Liver (tissue), 10 donors: ENCODE measurements at places on chromosomes 13 and 19.

DNA sequence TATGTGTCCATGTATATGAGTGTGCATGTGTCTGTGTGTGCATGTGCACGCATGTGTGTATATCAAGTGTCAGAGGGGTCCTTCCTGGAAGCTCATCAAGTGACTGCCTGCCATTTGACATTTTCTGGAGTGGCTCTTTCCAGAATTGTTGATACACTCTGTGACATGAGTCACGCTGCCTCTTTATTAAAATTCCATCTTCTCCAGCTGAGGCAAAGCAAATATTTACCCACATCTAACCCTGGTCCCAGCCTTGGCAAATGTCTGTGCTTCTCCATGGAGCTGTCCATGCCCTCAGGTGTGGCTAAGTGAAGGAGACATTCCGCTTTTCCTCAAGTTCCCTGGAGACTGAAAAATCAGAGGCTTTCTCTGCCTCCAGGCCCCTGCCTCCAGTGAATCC lies 88.2 kb upstream of the MBNL2 start:
- no peaks in the 10 kb centered on the region for H3K36me3 ChIP-seq
- no peak for DNase-seq
- no peak overlapping the region for H3K27ac ChIP-seq
- no peak overlapping the region for H3K4me3 ChIP-seq

GRCh38 chr13:41199526-41199925 lies 5.2 kb upstream of the KBTBD7 start:
- no peaks in the 10 kb centered on the region for H3K4me1 ChIP-seq
- H3K27ac ChIP-seq, result no peak overlapping the region
- DNase-seq, result no peak

GRCh38 chr13:72500851-72501250 lies 226.6 kb downstream of the MZT1 start:
- H3K36me3 ChIP-seq, result no peaks in the 10 kb centered on the region
- H3K4me3 ChIP-seq, result no peak overlapping the region
- no peaks in the 10 kb centered on the region for H3K27me3 ChIP-seq
- no peak for DNase-seq
- H3K4me1 ChIP-seq, result no peaks in the 10 kb centered on the region

GRCh38 chr13:41706152-41706551 lies 248.8 kb downstream of the RGCC start:
- no peak overlapping the region for H3K27ac ChIP-seq
- H3K36me3 ChIP-seq, result no peaks in the 10 kb centered on the region
- no peak for DNase-seq
- peaks cover 2% of the 10 kb centered on the region for H3K4me1 ChIP-seq

DNA sequence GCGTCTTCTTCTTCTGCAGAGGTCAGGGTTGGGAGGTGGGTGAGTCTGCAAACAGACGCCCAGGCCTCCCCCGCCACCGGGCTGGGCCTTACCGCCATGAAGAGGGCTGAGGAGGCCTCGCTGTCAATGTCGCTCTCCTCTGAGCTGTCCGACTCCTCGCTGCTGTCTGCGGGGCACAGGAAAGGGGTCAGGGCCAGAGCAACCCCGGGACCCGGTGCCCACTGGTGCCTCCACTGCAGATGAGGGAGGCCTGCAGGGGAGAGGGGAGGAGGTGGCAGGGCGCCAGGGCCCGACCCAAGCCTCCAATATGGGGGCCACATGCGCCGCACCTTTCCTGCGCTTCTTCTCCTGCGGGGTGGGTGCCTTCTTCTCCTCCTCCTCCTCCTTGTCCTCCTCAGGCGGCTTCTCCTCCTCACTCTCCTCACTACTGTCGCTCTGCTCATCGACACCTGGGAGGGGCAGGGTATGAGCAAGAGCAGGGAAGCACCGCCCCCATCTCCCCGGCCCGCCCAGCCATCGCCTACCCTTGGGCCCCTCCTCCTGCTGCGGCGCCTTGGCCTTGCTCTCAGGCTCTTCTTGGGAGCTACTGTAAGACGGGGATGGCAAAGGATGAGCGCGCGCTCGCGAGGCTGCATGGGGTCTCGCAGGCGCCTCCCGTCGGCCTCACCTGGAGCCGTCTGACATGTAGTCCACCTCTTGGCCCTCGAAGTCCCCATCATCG lies 5.5 kb upstream of the PSPN start:
- DNase-seq, result no peak
- H3K4me3 ChIP-seq, result no peak overlapping the region
- peaks cover 20% of the 10 kb centered on the region for H3K36me3 ChIP-seq
- H3K4me1 ChIP-seq, result no peaks in the 10 kb centered on the region
- no peaks in the 10 kb centered on the region for H3K27me3 ChIP-seq

GRCh38 chr13:112964971-112965492 lies 4.0 kb upstream of the MCF2L start:
- H3K4me3 ChIP-seq, result no peak overlapping the region
- H3K4me1 ChIP-seq, result no peaks in the 10 kb centered on the region

- no peaks in the 10 kb centered on the region for H3K27me3 ChIP-seq
- no peak for DNase-seq
- H3K4me3 ChIP-seq, result no peak overlapping the region
These were observed 143.9 kb upstream of the ZNF536 start for GRCh38 chr19:30228113-30228834.

- H3K36me3 ChIP-seq, result no peaks in the 10 kb centered on the region
- no peak for DNase-seq
- no peak overlapping the region for H3K27ac ChIP-seq
- H3K4me1 ChIP-seq, result no peaks in the 10 kb centered on the region
These were observed 51.0 kb downstream of the ZNF146 start for GRCh38 chr19:36265856-36266374.

GRCh38 chr19:17751103-17751911 lies at the start of gene FCHO1:
TSS of gene FCHO1 (plus strand) at chr19:17751477. CDS start at chr19:17755165, 3,688 bp downstream.
- H3K4me1 ChIP-seq, result peaks cover 4% of the 10 kb centered on the region
- no peaks in the 10 kb centered on the region for H3K27me3 ChIP-seq
- no peaks in the 10 kb centered on the region for H3K36me3 ChIP-seq

DNA sequence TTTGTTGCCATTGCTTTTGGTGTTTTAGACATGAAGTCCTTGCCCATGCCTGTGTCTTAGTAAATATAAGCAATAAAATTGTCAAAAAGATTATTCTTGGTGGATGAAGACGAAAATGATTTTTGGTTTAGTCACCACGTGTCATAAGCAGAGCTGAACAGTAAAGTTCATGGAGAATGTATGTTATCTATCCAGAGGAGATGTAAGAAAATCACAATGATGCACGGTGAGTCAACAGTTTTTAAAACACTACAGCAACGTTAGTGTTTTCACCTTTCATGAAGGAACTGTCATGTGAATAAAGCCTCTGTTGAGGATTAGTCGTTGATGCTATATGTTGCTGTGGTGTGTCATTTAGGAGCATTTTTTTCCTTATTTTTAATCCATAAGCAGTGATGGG lies 137.6 kb downstream of the GPC6 start:
- DNase-seq, result no peak
- no peak overlapping the region for H3K27ac ChIP-seq
- H3K4me3 ChIP-seq, result no peak overlapping the region
- H3K4me1 ChIP-seq, result peaks cover 12% of the 10 kb centered on the region

DNA sequence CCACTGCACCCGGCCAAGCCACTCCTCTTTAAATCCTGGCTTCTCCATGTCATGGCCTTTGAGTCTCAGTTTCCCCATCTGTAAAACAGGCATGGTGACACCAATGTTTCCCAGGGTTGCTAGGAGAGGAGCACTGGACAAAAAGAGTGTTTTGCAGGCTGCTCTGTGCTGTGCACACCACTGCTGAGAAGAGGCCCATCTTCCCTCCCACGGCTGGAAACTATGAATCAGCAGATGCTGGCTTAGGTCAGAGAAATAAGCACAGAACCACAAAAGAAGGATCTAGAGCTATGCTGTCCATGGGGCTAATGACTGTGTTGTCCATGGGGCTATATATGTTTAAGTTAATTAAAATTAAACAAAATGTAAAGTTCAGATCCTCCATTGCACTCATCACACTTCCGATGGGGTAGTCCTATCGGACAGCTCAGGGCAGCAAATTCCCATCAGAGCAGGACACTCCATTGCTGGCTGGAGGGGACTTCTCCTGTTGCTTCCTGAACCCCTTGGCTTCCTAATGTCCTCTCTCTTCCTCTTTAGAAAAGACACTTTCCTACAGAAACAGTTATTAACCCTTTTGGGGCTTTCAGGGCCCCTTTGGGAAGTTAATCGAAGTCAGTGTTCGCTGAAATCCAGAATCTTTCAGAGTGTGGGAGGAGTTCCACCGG lies 37.1 kb downstream of the TSHZ3 start:
- no peak for DNase-seq
- H3K36me3 ChIP-seq, result no peaks in the 10 kb centered on the region
- H3K27me3 ChIP-seq, result no peaks in the 10 kb centered on the region
- no peak overlapping the region for H3K27ac ChIP-seq
- H3K4me1 ChIP-seq, result peaks cover under 1% of the 10 kb centered on the region
- H3K4me3 ChIP-seq, result no peak overlapping the region

DNA sequence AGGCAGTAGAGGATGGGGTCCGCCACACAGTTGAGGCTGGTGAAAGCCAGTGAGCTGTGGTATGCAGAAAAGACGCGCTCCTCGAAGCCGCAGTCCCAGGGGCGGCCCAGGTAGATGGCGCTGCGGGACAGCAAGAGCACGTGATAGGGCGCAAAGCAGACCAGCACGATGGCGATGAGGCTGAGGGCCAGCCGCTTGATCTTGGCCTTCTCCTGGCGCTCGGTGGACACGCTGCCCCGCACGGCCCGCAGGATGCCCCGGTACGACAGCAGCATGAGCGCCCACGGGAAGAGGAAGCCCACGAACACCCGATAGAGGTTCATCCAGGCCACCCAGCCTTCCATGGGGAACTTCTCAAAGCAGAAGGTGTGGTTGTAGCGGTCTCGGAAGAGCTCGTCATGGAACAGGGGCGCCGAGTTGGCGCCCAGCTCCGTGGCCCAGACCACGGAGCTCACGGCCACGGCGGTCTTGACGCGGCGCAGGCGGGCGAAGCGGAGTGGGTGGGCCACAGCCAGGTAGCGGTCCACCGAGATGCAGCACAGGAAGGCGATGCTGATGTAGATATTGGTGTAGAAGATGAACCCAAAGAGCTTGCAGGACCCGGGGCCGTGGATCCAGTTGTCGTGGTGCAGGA lies 6.5 kb upstream of the OPA3 start:
- no peaks in the 10 kb centered on the region for H3K27me3 ChIP-seq
- H3K36me3 ChIP-seq, result no peaks in the 10 kb centered on the region
- DNase-seq, result no peak
- H3K4me1 ChIP-seq, result no peaks in the 10 kb centered on the region
- no peak overlapping the region for H3K27ac ChIP-seq

GRCh38 chr13:26961890-26962615 lies 201.5 kb upstream of the GPR12 start:
- peak; percentile 64 for DNase-seq
- H3K4me3 ChIP-seq, result no peak overlapping the region
- no peaks in the 10 kb centered on the region for H3K27me3 ChIP-seq
- no peaks in the 10 kb centered on the region for H3K36me3 ChIP-seq

DNA sequence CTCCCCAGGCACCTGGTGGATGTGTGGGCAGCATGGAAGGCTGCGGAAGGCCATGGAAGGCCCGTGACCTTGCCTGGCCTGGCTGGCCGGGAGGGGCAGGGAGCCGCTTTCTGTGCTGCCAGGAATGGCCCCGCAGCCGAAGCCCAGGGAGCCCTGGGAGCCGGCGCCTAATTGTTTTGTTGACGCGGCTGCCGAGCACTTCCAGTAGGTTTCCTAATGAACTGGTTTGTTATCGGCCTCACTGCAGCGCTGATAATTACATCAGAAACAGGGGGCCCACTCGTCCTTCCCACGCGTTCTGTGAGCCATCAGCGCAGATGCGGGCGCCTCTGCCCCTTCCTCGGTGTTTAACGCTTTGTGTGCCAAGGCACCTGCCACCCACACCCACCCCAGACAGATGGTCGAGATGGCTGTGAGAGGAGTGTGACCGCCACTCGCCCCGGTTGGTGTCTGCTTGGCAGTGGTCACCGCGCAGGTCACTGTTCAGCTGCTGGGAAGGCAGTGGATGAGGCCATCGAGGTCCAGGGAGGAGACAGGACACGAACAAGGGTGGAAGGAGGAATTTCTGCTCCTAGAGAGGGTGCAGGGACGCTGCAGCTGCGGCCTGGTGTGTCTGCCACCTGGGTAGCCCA lies 124.5 kb downstream of the KDM4B start:
- peak overlapping the region; percentile 1 for H3K27ac ChIP-seq
- H3K27me3 ChIP-seq, result no peaks in the 10 kb centered on the region
- no peak for DNase-seq

DNA sequence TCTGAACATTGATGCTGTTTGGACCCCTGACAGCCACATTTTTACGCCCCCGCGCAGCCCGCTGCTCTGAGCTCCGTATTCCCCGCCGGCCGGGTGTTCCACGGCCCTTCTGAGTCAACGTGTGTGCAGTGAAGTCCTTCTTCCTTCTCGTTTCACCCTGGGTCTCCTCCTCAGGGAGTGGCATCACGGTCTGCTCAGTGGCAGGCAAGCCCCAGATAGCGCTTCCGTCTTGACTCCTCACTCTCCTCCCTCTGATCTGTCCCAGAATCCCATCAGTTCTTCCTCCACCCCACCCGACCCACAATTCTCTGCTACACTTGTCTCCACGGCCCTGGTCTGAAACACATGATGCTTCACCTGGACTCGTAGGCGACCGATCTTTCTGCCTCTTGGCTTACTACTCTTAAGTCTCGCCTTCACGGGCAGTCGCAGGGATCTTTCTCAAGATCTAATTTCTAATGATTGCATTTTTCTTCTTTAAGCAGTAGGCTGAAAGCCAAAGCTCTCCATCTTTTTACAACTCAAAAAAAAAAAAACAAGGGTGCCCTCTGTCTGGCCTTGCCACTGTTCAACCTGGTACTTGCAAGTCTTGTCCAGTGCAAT lies 33.9 kb downstream of the CCNE1 start:
- H3K36me3 ChIP-seq, result no peaks in the 10 kb centered on the region
- H3K4me3 ChIP-seq, result peak overlapping the region; percentile 79

- no peak overlapping the region for H3K27ac ChIP-seq
- H3K4me1 ChIP-seq, result peaks cover 16% of the 10 kb centered on the region
- H3K4me3 ChIP-seq, result no peak overlapping the region
- H3K27me3 ChIP-seq, result no peaks in the 10 kb centered on the region
- H3K36me3 ChIP-seq, result no peaks in the 10 kb centered on the region
- no peak for DNase-seq
These were observed 299.7 kb downstream of the TEX29 start for GRCh38 chr13:111620166-111620565.

DNA sequence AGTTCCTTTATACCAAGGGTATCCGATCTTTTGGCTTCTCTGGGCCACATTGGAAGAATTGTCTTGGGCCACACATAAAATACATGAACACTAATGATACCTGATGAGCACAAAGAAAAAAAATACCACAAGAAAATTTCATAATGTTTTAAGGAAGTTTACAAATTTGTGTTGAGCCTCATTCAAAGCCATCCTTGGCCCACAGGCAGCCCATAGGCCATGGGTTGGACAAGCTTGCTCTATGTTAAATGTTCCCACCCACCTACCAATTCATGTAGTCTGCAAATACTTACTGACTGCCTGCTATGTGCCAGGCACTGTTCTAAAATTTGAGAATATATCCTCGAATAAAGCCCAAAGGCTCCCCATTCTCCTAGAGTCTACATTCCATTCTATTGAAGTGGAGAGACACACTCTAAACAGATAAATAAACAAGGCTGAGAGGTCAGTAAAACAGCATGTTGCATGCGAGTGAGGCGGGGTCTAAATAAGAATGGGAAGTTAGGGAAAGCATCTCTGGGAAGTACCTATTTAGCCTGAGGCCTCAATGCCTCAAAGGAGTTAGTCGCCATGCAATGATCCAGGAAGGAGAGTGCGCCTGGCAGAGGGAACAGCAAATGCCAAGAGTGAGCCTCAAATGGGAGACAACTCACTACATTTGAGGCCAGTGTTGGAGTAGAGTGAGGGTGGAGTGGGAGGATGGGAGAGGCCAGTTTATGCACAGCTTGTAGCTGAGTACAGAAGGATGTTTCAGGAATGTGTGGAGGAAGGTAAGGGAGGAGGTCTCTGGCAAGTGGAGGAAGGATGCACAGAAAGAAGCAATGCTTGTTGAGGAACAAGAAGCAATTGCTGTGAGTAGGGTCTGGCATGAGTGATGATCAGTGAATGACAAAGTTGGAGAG lies 52.5 kb upstream of the CLDN10 start:
- DNase-seq, result no peak
- H3K27ac ChIP-seq, result no peak overlapping the region
- no peaks in the 10 kb centered on the region for H3K27me3 ChIP-seq
- H3K36me3 ChIP-seq, result no peaks in the 10 kb centered on the region
